ENCODE measurements at places on chromosomes 4 and X.

- no peaks in the 10 kb centered on the region for H3K4me1 ChIP-seq
- H3K36me3 ChIP-seq, result no peaks in the 10 kb centered on the region
- H3K27me3 ChIP-seq, result peaks cover 2% of the 10 kb centered on the region
- DNase-seq, result no peak
- H3K27ac ChIP-seq, result no peak overlapping the region
These were observed 10.5 kb downstream of the ABLIM2 start for GRCh38 chr4:8148159-8148558.

DNA sequence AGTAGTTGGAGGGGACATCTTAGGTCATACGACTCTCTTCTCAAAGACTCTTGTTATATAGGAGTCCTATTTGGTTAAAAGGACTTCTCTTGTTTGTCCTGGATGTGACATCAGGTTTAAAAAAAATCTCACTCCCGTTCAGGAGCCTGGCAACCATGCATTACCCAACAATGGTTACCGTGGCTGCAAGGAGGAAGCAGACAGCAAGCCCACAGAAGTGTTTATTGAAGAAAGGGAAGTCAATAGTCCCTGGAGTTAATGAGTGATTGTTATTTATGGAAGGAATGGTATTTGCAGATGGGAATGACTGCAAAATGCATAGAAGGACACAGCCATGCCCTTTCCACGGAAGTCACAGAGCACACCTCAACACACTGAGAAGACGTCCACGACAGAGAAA lies 75.9 kb upstream of the ENPP6 start:
- no peaks in the 10 kb centered on the region for H3K4me1 ChIP-seq
- no peak overlapping the region for H3K4me3 ChIP-seq
- no peaks in the 10 kb centered on the region for H3K36me3 ChIP-seq
- H3K27ac ChIP-seq, result no peak overlapping the region
- DNase-seq, result peak; percentile 6

- no peaks in the 10 kb centered on the region for H3K36me3 ChIP-seq
- no peaks in the 10 kb centered on the region for H3K4me1 ChIP-seq
- no peak overlapping the region for H3K4me3 ChIP-seq
- H3K27ac ChIP-seq, result no peak overlapping the region
- DNase-seq, result no peak
These were observed 16.9 kb downstream of the AASDH start for GRCh38 chr4:56370377-56370776.

DNA sequence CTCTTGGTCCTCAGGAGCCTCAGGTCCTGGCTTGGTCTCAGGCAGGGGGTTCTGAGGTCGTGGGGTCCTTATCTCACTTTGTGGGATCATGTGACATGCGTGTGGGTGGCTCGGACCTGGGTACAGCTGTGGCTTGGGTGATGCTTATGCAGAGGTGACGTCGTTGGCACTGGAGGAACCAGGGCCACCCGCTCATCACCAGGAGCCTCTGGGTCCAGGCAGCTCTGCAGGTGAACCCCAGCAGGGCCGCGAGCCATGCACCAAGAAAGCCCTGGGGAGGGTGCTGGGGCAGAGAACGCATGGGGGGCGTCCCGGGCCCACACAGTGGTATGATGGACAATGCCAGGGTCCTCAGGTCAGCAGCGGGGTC lies 8.7 kb downstream of the ATP5ME start:
- no peak overlapping the region for H3K4me3 ChIP-seq
- H3K36me3 ChIP-seq, result no peaks in the 10 kb centered on the region
- H3K27ac ChIP-seq, result no peak overlapping the region
- H3K27me3 ChIP-seq, result no peaks in the 10 kb centered on the region
- peaks cover 3% of the 10 kb centered on the region for H3K4me1 ChIP-seq

- H3K36me3 ChIP-seq, result no peaks in the 10 kb centered on the region
- no peak for DNase-seq
- H3K27me3 ChIP-seq, result no peaks in the 10 kb centered on the region
- no peak overlapping the region for H3K4me3 ChIP-seq
- H3K4me1 ChIP-seq, result no peaks in the 10 kb centered on the region
- H3K27ac ChIP-seq, result no peak overlapping the region
These were observed 2.5 kb downstream of the GPM6A start for GRCh38 chr4:175809402-175810072.

DNA sequence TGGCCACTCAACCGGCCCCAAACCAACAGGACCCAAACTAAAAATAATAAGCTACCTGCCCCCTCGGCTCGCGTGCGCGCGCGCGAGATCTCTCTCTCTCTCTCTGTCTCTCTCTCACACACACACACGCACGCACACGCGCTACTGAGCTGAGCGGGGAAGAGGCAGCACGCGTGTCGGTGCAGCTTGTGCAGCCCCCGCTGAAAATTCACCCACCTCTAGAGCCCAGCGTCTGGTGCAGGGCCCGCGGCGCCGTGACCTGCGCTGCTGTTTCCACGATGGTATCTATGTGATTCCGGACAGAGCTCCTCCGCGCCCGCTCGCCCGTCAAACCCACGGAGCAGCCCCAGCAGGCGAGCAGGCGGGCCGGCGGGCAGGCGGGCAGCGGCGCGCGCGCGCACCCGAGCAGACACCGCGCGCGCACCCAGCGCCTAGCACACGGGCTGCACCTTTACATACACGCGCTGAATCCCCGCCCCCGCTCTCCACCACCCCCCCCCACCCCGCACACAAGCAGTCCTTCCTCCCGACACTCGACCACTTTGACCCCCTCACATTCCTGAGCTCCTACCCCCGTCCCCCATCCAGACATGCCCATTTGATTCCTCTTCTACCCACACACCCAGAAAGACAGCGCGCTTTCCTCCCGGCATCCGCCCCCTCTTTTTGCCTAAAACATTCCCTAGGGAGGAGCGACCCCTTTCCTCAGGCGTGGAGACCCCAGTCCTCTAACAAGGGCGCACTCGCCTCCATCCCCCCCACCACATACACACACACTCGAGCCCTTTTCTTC lies 1.0 kb downstream of the SLITRK4 start:
- DNase-seq, result no peak
- peak overlapping the region; percentile 71 for H3K4me3 ChIP-seq
- peaks cover 7% of the 10 kb centered on the region for H3K27me3 ChIP-seq
- H3K36me3 ChIP-seq, result no peaks in the 10 kb centered on the region
- H3K27ac ChIP-seq, result no peak overlapping the region
- H3K4me1 ChIP-seq, result peaks cover 3% of the 10 kb centered on the region

DNA sequence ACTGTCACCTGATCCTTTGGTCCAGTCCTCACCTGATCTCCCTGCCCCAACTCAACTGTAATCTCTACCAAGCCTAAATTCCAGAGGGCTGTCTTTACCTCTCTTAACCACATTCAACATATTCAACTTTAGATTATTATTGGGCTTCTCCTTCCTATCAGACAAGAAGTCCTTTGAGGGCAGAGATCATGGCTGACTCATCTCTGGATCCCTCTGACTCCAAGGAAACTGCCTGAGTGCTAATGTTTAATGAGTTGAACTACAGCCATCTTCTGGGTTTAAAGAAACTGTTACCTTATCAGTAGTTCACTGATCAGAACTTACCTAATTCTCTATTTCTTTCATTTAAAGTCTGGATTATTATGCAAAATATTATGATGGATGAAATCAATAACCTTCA lies 135.7 kb downstream of the GPC3 start:
- DNase-seq, result no peak
- H3K4me1 ChIP-seq, result no peaks in the 10 kb centered on the region
- no peak overlapping the region for H3K27ac ChIP-seq
- H3K36me3 ChIP-seq, result no peaks in the 10 kb centered on the region
- no peaks in the 10 kb centered on the region for H3K27me3 ChIP-seq

- no peaks in the 10 kb centered on the region for H3K27me3 ChIP-seq
- no peaks in the 10 kb centered on the region for H3K36me3 ChIP-seq
- no peaks in the 10 kb centered on the region for H3K4me1 ChIP-seq
These were observed 20.5 kb upstream of the BLTP1 start for GRCh38 chr4:122131562-122132157.

GRCh38 chr4:5473125-5473524 lies 235.2 kb downstream of the EVC2 start:
- H3K27ac ChIP-seq, result no peak overlapping the region
- H3K4me3 ChIP-seq, result no peak overlapping the region
- H3K27me3 ChIP-seq, result no peaks in the 10 kb centered on the region
- H3K4me1 ChIP-seq, result no peaks in the 10 kb centered on the region
- no peak for DNase-seq
- H3K36me3 ChIP-seq, result no peaks in the 10 kb centered on the region

DNA sequence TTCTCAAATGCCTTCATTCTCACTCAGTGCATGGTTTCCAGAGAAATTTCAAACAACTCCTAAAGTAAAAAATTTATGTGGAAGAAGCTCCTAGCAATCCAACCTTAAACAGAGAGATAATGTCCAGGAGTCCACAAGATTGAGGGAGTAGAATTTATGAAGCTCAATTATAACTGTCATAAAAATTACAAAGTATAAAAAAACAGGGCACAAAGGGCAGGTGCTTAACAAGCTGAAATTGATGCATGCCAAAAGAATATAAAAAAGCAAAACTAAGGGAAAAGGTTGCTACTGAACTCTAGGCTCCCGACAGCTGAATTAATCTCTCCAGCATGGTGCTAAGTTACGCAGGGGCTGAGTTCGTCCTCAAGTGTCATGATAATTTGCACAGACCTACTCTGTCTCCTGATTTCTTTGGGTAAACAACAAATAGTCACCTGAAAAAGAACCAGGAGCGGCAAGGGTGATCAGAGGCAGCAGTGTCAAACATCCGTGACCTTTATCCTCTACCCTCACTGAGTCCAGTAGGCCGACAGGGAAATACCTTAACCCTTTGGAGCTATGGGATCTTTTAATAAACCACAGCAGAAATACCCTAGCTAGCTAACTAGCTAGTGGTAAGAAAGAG lies 47.2 kb upstream of the RELL1 start:
- peaks cover 3% of the 10 kb centered on the region for H3K4me1 ChIP-seq
- DNase-seq, result no peak
- H3K36me3 ChIP-seq, result no peaks in the 10 kb centered on the region
- no peak overlapping the region for H3K4me3 ChIP-seq
- no peak overlapping the region for H3K27ac ChIP-seq

GRCh38 chrX:121028419-121028818 lies 19.0 kb upstream of the GLUD2 start:
- no peak for DNase-seq
- H3K27me3 ChIP-seq, result no peaks in the 10 kb centered on the region
- H3K4me3 ChIP-seq, result no peak overlapping the region
- H3K36me3 ChIP-seq, result no peaks in the 10 kb centered on the region

- H3K4me1 ChIP-seq, result peaks cover 3% of the 10 kb centered on the region
- peak; percentile 16 for DNase-seq
- no peaks in the 10 kb centered on the region for H3K36me3 ChIP-seq
These were observed 712 bp downstream of the PNPLA4 start for GRCh38 chrX:7926501-7926900.

DNA sequence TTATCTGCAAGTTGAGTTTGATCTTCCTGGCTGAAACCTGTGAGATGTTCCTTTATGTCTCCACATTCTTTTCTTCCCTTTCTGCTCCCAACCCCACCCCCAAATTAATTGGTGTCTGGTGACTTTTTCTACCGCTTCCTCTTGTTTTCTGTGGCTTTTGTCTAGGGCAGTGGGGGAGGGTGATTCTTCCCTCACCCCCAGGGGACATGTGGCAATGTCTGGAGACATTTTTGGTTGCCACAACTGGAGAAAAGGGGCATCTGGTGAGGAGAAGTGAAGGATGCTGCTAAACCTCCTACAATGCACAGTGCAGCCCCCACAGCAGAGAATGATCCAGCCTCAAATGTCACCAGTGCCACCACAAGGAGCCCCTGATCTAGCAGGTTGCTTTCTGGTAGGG lies 152.9 kb downstream of the NHS start:
- peaks cover 1% of the 10 kb centered on the region for H3K4me1 ChIP-seq
- H3K27me3 ChIP-seq, result no peaks in the 10 kb centered on the region
- H3K27ac ChIP-seq, result no peak overlapping the region
- DNase-seq, result no peak
- H3K36me3 ChIP-seq, result no peaks in the 10 kb centered on the region

GRCh38 chr4:53019485-53020382 lies 157.6 kb downstream of the RASL11B start:
- peak overlapping the region; percentile 74 for H3K27ac ChIP-seq
- no peaks in the 10 kb centered on the region for H3K36me3 ChIP-seq
- H3K4me3 ChIP-seq, result no peak overlapping the region
- H3K4me1 ChIP-seq, result peaks cover 7% of the 10 kb centered on the region
- H3K27me3 ChIP-seq, result no peaks in the 10 kb centered on the region

GRCh38 chrX:78199851-78200250 lies 60.4 kb upstream of the TAF9B start:
- no peaks in the 10 kb centered on the region for H3K4me1 ChIP-seq
- no peak overlapping the region for H3K27ac ChIP-seq
- no peak overlapping the region for H3K4me3 ChIP-seq
- peak; percentile 33 for DNase-seq
- H3K36me3 ChIP-seq, result no peaks in the 10 kb centered on the region

DNA sequence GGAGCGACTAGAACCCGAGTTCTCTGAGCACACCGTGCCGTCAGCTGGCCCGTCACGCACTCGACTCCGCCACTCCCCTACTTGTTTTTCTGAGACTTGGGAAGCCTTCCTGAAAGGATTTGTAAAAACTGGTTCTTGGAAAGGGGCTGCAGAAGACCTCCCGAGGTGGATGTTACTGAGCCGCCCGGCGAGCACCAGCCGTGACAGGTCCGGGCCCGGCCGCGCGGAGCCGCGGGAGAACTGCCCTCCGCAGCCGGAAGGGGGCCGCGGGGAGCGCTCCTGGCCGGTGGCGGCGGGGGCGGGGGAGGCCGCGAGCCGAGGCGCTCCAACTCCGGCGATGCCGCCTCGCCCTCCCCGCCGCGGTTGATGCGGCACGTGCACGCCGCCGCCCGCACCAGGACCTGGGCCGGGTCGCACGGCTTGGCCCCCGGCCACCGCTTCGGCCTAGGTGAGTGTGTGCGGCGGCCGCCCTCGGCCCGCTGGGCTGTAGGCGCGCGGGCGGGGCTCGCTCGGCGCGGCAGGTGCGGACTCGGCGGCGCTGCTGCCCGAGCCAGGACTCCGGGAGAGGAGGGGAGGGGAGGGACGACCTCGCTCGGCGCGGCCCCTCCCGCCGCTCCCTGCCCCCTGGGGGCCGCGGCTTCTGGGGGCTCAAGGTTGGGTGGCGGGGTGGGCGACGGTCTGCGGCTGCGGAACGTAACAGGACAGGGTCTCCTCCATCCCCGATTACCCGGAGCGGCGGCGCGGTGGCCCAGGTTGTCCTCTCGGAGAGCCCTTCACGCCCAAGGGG lies 1.7 kb downstream of the SPRY1 start:
- DNase-seq, result peak; percentile 79
- no peak overlapping the region for H3K27ac ChIP-seq
- H3K27me3 ChIP-seq, result no peaks in the 10 kb centered on the region
- H3K4me1 ChIP-seq, result no peaks in the 10 kb centered on the region
- H3K36me3 ChIP-seq, result peaks cover 4% of the 10 kb centered on the region
- H3K4me3 ChIP-seq, result peak overlapping the region; percentile 81

GRCh38 chrX:129461801-129462456 lies 61.4 kb downstream of the SMARCA1 start:
- no peak overlapping the region for H3K4me3 ChIP-seq
- DNase-seq, result no peak
- H3K36me3 ChIP-seq, result peaks cover 7% of the 10 kb centered on the region

- H3K4me1 ChIP-seq, result no peaks in the 10 kb centered on the region
- H3K27me3 ChIP-seq, result no peaks in the 10 kb centered on the region
- H3K36me3 ChIP-seq, result no peaks in the 10 kb centered on the region
These were observed 88.2 kb upstream of the PPARGC1A start for GRCh38 chr4:23978002-23978401.

- H3K27ac ChIP-seq, result no peak overlapping the region
- H3K4me3 ChIP-seq, result no peak overlapping the region
- no peaks in the 10 kb centered on the region for H3K4me1 ChIP-seq
- no peaks in the 10 kb centered on the region for H3K27me3 ChIP-seq
These were observed 137.1 kb downstream of the RELL1 start for GRCh38 chr4:37549041-37549440.

GRCh38 chr4:77336411-77337142 lies 179.6 kb downstream of the CCNG2 start:
- no peaks in the 10 kb centered on the region for H3K27me3 ChIP-seq
- H3K36me3 ChIP-seq, result no peaks in the 10 kb centered on the region
- no peak overlapping the region for H3K4me3 ChIP-seq
- H3K27ac ChIP-seq, result no peak overlapping the region
- no peak for DNase-seq
- no peaks in the 10 kb centered on the region for H3K4me1 ChIP-seq
